ENCODE measurements at places on chromosomes 1 and 21.

- DNase-seq, result no peak
Measured at GRCh38 chr21:34743831-34744230, 75.0 kb downstream of the CLIC6 start.

DNA sequence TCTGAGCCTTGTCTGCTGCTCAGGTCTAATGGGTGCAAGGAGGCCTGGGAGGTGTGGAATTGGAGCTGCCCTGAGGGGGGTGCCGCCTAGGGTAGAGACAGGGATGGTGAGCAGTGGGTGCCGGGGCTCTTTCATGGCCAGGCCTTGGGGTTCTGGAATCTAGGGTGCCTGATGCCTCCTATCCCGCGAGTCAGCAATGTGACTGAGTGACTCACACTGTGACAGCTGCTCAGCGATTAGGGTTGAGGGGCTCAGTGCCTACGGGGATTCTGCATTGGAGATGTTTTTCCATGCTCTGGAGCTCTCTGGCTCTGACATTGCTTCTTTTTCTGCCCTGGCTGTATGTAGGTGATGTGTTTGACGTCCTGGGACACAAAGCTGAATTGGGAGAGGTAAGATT is 16.8 kb downstream of the ATP8B2 start:
- DNase-seq, result no peak

- no peak for DNase-seq
Measured at GRCh38 chr1:162690672-162691434, 58.6 kb downstream of the DDR2 start.

- DNase-seq, result no peak
Measured at GRCh38 chr1:4460052-4460451, 194.4 kb upstream of the AJAP1 start.

GRCh38 chr1:191074881-191075280 is 597.2 kb upstream of the BRINP3 start:
- no peak for DNase-seq

DNA sequence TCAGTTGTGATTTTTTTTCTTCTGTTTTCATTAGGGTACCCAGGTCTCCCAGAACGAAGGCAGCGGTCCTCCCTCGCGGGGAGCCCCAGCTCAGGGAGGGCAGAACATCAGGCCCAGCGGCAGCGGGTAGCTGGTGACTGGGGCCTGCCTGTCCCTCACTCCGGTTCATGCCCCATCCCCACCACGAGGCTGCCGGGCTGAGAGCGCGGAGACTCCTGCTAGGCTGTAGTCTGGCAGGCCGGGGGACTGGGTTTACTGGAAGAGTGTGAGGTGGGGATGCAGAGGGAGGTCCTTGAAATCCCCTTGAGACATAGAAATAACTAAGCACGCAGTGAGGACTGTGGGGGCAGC is 10.5 kb downstream of the BRINP2 start:
- DNase-seq, result no peak

DNA sequence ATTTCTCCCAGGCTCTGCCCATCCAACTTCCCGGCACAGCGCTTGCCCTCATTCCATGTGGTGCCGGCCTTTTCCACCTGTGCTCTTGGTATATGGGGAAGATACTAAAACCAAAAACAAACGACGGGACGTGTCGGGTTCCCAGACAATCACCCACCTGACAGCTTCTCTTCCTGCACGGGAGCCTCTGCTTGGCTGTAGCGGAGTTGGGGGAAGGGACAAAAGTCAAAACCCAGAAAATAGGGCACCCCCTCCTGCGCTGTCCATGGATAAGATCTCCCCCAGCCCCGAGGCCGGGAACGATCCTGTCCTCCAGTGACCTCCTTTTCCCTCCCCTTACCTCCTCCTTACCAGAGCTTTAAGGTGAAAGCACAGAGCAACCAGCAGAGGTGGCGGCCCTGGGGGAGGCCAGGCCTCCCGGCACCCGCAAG is 640 bp downstream of the JTB start:
- no peak for DNase-seq

GRCh38 chr21:38123626-38124025 is 133.2 kb upstream of the KCNJ15 start:
- no peak for DNase-seq

DNA sequence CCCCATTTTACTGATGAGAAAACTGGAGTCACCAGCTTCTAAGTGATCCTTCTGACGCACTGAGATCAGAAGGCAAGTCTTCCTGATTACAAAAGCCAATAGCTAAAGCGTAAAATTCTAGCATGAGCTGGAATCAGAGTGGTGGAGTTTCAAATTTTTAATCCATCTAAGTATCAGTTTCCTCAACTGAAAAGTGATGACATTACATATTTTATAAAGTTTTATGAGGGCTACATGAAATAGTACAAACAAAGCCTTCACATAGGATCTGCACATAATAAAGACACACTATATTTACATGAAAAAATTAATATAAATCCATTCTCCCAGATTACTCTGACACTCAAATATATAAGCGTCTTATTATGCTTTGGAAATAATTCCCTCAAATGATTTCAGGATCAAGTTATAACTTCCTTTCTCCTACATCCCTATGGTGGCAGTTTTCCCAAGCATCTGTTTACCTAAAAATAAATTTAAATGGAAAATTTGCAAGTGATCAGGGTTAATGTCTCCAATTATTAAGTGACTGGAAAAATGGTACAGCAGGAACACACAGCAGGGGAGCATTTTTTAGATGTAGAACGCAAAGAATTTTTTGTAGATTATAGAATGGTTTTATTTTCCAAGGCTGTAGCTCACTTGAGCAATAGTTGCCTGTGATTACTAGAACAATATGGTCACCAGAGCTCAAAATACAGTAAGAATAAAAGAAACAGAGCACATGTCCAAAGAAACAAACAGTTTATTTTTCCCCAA is 490.4 kb upstream of the C1orf87 start:
- no peak for DNase-seq
